ENCODE measurements at places on chromosomes 7 and 10.

DNA sequence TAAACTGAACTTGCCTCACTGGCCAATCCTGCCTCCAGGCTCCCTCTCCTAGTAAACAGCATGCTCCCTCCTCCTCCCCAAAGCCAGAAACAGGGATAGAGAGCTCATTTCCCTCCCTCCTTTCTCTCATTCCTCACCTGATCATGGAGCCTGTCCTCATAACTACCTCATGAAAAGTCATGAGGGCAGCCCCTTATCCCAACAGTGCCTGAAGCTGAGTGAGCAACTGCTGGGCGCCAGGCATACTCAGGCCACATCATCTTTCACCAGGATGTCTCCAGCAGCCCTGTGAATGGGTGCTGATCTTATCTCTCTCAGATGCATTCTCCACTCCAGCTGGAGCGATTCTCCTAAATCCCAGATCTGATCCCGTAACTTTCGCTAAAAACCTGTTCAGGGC lies 307.2 kb downstream of the PRPF18 start:
- no peak for DNase-seq

GRCh38 chr10:99731306-99732032 lies 458 bp downstream of the COX15 start:
- no peak for DNase-seq

GRCh38 chr10:28317760-28318159 lies 14.9 kb upstream of the MPP7 start:
- DNase-seq, result no peak

- no peak for DNase-seq
Observed at GRCh38 chr10:85008488-85009184, 680.2 kb downstream of the CCSER2 start.

- no peak for DNase-seq
Observed at GRCh38 chr7:85659364-85659763, 472.5 kb upstream of the SEMA3D start.

GRCh38 chr7:80411621-80412020 lies 100.2 kb downstream of the GNAT3 start:
- no peak for DNase-seq

- DNase-seq, result no peak
Observed at GRCh38 chr7:112997831-112998230, 88.8 kb downstream of the GPR85 start.

DNA sequence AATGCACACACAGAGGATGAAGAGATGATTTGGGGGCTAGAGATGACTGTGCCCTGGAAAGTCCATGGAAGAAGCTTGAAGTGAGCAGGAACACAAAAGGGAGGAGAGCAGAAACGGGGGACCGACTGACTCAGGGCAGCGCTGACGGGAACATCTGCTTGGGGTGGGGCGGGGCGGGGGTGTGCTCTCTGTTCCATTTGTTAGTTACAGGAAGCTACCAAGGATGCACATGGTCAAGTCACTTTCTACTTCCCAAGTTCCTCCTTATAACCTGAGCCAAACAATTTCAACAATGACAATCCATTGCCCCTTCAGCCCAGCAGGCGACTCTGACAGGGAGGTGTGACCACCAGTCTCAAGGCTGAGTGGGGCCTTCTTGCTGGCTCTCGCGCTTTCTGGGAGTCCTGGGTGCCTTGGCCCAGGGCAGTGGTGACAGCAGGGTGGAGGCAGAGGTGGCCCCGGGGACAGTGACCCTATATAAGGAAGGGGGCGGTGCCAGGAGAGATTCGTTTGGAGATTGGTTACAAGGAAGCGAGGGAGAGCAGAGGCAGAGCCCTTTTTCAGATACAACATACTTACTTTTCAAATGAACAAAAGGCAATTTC lies 39.6 kb downstream of the CLEC2L start:
- no peak for DNase-seq

- no peak for DNase-seq
Observed at GRCh38 chr7:84847038-84847437, 339.8 kb downstream of the SEMA3D start.

GRCh38 chr10:25113191-25114035 lies 61.4 kb upstream of the GPR158 start:
- no peak for DNase-seq

- no peak for DNase-seq
Observed at GRCh38 chr10:58331646-58332045, 3.2 kb upstream of the UBE2D1 start.

GRCh38 chr7:138324941-138325340 lies 135.1 kb upstream of the TRIM24 start:
- DNase-seq, result no peak

GRCh38 chr7:3559278-3559677 lies 258.2 kb downstream of the SDK1 start:
- no peak for DNase-seq

- DNase-seq, result no peak
Observed at GRCh38 chr7:124635416-124635815, 130.2 kb downstream of the GPR37 start.

DNA sequence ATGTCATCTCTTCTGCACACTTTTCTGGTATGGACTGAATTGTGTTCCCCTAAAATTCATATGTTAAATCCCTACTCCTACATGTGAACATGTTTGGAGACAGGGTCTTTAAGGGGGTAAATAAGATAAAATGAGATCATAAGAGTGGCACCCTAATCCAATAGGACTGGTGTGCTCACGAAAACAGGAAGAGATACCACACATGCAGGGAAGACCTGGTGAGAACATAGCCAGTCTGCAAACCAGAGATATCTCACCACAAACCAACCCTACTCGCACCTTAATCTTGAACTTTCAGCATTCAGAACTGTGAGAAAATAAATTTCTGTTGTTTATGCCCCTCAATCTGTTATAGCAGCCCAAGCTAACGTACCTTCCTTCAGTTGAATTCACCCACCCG lies 51.8 kb downstream of the VWDE start:
- no peak for DNase-seq

GRCh38 chr10:71307469-71308085 lies 11.5 kb upstream of the SLC29A3 start:
- DNase-seq, result no peak

- no peak for DNase-seq
Observed at GRCh38 chr7:25321424-25321823, 93.1 kb upstream of the NPVF start.

DNA sequence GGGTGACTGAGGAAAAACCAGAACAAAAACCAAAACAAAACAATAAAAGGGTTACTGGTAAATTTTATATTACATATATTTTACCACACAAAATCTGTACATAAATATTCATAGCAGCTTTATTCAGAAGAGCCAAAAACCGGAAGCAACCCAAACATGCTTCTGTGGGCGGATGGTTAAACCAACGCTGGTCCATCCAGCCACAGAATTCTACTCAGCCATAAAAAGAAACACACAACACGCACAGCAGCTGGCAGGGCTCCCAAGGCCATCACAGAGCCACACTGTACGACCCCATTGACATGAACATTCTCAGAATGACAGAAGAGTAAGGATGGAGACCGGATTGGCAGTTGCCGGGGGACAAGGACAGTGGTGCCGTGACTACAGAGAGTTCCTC lies 83.6 kb downstream of the PROSER2 start:
- DNase-seq, result no peak

- no peak for DNase-seq
Observed at GRCh38 chr7:135825406-135825805, 76.8 kb upstream of the FAM180A start.

DNA sequence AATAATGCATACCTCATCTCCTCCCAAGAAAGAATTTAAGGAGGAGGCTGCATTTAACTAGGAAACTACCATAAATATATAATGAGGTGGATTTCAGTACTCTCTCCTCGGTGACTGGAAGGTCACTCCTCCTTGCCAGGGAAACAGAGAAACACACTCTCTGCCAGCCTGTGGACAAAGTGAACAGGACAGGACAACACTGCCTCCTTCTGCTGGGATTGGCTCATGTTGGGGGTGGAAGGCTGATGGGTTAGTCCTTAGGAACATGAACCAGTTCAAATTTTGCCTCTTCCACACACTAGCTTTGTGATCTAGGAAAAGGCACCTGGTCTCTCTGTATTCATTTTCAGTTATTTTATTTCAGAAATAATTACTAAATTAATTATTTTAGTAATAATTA lies 50.6 kb upstream of the STEAP4 start:
- DNase-seq, result no peak

- no peak for DNase-seq
Observed at GRCh38 chr10:33402220-33403073, 68.0 kb upstream of the NRP1 start.

- DNase-seq, result no peak
Observed at GRCh38 chr7:111992601-111993000, 213.6 kb downstream of the DOCK4 start.

GRCh38 chr10:60101821-60102220 lies 195.5 kb upstream of the CCDC6 start:
- DNase-seq, result no peak

- no peak for DNase-seq
Observed at GRCh38 chr7:875051-875450, 1.3 kb upstream of the GET4 start.

DNA sequence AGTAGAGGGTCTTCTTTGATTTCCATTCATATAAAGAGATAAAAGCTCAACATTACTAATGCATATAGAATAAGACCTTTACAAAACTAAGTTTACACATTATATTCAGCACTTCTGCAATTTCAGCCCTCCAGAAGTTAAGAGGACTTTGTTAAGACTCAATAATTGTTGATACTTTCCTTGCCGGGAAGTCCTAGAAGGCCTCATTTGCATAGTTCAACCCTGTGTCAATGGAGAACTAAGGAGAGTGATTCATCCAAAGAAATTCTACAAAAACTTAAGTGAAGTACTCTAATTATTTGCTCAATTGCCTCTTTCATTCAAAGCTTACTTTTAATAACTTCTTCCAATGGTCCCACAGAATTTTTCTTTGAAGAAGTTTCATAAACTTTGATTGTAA lies 1060.3 kb upstream of the CELF2 start:
- DNase-seq, result no peak

DNA sequence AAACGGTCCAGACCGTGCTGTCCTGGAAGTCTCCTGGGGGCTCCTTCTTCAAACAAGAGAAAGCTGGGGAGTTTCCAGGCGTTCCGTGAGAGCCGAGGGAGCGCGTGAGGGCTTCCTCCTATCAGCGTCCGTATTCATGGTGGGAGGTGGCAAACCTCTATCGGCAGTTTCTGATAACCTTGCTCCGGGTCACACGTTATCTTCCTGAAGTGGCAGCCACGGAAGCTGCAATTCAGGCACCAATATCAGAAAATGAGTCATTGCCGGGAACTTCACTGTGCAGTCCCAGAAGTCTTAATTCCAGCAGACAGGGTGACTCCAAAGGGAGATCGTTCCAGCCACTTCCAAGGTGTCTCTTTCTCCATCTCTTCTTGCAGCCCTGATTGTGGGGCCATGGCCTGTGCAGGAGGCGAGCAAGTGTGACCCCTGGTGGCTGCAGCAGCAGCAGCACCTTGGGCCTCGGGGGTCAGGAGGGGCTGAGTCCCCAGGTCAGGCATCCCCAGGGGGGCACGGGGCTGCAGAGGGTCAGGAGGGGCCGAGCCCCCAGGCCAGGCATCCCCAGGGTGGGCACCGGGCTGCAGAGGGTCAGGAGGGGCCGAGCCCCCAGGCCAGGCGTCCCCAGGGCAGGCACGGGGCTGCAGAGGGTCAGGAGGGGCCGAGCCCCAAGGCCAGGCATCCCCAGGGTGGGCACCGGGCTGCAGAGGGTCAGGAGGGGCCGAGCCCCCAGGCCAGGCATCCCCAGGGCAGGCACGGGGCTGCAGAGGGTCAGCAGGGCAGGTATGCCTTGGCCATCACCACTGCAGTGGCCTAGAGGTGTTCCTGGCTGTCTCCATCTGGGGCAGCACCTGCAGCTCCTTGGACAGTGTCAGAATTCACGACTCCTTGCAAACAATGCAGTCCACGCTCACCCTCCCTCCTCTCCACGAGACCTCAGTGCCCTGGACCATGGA lies 538.7 kb downstream of the DNAJB6 start:
- no peak for DNase-seq

DNA sequence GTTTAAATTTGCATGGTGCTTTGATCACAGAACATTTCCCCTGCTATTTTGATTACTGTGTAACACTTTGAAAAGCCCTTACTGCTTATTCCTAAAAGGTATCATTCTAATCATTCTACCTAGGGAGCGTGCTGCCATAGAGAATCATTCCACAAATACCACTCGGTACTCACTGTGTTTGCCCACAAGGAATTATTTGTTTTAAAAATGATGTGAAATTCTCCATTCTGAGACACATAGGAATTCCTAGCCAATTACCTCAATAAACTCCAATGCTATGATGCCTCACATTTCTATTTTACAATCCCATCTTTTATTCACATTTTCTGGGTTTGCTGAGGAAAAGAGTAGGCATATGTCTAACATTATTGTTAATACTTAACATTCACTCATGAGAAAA lies 16.2 kb upstream of the TES start:
- no peak for DNase-seq

GRCh38 chr7:31122649-31123058 lies 70.5 kb downstream of the ADCYAP1R1 start:
- DNase-seq, result no peak

GRCh38 chr10:79243181-79244067 lies 103.8 kb upstream of the PPIF start:
- DNase-seq, result peak; percentile 26

GRCh38 chr10:104028146-104028545 lies 57.5 kb downstream of the COL17A1 start:
- DNase-seq, result no peak

GRCh38 chr10:98880971-98881370 lies 354.7 kb downstream of the HPSE2 start:
- no peak for DNase-seq

- no peak for DNase-seq
Observed at GRCh38 chr7:3980300-3980643, 679.2 kb downstream of the SDK1 start.

DNA sequence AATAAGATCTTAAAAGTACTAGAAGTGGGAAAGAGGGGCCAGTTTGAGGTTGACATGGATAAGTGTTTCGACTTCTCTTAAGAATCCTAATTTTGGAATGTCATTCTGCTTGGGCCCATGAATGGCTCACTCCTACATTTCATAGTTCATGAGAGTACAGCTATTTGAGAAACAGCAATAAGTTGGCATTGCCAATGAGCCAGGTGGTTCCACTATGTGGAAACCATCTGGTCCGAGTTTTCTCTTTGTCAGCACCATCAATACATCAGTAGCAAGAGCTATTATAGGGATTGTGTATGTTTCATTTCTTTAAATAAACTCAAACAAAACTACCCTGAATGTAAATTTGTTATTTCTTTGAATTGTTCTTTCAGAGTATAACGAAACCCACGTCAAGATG lies 78.1 kb upstream of the NEBL start:
- no peak for DNase-seq

Measured in T-helper 22 cell (primary cell).